SW480 (cell line): ENCODE measurements at places on chromosomes 2 and 18.

DNA sequence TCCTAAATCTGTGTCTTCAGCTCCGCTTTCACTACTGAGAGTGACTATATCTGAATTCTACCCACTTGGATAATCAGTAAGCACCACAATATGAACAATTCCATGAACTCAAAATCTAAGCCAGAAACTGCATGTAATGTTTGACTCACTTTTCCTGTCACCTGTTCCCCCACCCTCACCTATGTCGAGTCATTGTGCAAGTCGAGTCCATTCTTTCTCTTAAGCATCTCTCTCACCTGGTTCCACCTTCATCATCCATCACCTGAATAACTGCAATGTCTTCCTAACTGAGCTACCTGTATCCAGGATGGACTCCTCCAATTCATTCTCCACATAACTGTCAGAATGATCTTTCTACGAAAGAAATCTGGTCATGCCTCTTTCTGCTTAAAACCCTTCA, 58.2 kb downstream of the PPP1R1C start:
- DNase-seq: no peak

- no peak for DNase-seq
Observed at GRCh38 chr2:171521361-171522051, 768 bp upstream of the CYBRD1 start.

GRCh38 chr2:133438848-133439564, 129.3 kb downstream of the NCKAP5 start:
- DNase-seq: no peak

- no peak for DNase-seq
Observed at GRCh38 chr2:119416299-119416923, 15.2 kb upstream of the TMEM37 start.

- no peak for DNase-seq
Observed at GRCh38 chr2:66101206-66101605, 333.7 kb upstream of the MEIS1 start.

DNA sequence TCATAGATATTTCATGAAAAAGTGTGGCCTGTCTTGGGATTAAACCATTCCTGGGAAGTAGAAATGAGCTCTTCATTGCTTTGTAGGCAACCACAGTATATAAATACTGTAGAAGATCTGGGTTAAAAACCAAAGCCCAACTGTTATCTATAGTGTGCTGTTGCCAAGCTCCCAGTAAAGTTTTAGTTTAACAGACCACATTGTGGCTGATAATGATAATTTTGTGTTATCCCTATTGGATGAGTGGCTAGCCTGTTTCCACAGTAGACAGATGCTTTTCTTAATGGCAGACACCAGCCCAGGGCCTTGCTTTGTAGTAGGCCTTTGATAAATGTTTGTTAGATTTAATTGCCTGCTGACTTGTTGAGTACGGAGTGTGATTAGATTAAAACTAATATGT, 52.1 kb downstream of the FMNL2 start:
- DNase-seq: no peak

GRCh38 chr2:234957834-234958135, 6.0 kb downstream of the SH3BP4 start:
- DNase-seq: no peak

- DNase-seq: no peak
Observed at GRCh38 chr2:22153931-22154613, 1030.3 kb downstream of the TDRD15 start.

DNA sequence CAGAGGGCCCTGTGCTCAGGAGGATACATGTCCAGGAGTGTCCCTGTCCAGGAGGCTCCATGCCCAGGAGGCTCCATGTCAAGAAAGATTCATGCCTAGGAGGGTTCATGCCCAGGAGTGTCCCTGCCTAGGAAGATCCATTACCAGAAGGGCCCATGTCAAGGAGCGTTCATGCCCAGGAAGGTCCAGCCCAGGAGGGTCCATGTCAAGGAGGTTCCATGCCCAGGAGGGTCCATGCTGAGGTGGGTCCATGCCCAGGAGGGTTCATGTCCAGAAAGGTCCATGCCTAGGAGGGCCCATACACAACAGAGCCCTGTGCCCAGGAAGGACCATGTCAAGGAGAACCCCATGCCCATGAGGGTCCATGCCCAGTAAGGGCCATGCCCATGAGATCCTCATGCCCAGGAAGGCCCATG, 7.0 kb downstream of the GPR35 start:
- DNase-seq: no peak

- no peak for DNase-seq
Observed at GRCh38 chr2:30705056-30705455, 102.2 kb downstream of the CAPN13 start.

- no peak for DNase-seq
Observed at GRCh38 chr2:33130544-33130943, 183.8 kb downstream of the LTBP1 start.

- DNase-seq: no peak
Observed at GRCh38 chr2:215968499-215968898, 44.9 kb downstream of the MREG start.

DNA sequence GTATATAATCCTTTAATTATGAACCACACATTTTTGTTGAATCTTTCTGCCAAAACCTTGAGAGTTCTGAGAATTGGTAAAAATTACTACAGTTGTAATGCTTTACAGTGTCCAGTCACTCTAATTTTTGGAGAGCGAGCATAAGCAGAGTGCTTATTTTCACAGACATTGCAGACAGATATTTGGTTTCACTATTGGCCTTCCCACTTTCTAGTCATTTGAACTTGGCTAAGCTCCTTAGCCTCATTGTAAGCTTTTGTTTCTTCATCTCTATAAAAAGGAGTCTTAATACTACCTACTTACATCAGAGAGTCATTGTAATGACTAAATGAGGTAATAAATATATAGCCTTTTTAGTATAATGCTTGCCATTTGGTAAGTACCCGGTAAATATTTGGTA, 80.4 kb downstream of the LCLAT1 start:
- no peak for DNase-seq

GRCh38 chr2:188338463-188338862, 46.8 kb downstream of the GULP1 start:
- DNase-seq: no peak

GRCh38 chr2:209499069-209499468, 75.2 kb downstream of the MAP2 start:
- DNase-seq: no peak

GRCh38 chr18:69691008-69691760, 256.5 kb downstream of the CD226 start:
- DNase-seq: no peak

DNA sequence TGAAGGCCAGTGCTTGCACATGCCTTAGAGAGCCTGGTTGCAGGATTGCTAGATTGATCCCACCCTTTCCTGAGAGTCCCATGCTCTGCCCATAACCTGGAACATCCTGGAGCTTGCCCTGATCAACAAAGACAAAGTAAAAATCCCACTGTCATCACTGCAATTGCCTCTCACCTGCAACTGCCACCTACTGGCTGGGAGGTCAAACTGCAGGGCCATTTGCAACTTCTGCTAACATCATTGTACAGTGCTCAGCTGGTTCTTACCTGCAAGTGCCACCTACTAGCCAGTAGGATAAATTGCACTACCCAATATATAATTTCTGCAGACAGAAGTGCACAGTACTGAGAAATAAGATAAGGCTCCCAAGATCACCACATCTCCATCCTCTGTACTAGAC, 947.5 kb downstream of the CPS1 start:
- no peak for DNase-seq

DNA sequence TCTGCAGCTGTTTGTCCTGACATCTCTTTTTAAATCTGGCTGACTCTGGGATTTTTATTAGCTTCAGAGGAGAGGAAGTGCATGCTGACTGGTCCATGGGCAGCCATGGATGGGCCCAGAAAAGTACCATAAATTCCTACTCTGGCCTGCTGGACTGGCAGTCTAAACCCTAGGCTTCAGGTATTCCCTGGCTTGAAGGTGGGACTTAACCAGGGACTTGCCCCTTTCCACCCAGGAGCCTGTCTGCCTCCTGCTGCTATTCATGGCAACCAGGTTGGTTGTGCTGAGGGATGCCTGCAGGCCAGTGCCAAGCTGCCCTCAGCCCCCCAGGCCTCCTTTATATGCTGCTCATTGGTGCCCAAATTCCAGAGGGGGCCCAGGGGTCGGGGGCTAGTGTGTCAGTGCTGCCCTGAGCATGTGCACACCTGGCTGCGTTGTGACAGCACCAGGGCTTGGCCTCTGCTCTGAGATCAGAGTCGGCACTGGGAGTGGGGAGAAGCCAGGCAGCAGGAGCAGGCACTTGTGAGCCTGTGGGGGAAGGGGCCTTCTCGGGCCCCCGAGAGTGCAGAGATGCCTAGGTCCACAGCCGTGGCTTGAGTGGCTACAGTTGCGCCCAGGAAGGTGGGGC, 195.7 kb upstream of the TFPI start:
- no peak for DNase-seq

- DNase-seq: no peak
Observed at GRCh38 chr18:13483316-13484270, 242.8 kb downstream of the FAM210A start.

DNA sequence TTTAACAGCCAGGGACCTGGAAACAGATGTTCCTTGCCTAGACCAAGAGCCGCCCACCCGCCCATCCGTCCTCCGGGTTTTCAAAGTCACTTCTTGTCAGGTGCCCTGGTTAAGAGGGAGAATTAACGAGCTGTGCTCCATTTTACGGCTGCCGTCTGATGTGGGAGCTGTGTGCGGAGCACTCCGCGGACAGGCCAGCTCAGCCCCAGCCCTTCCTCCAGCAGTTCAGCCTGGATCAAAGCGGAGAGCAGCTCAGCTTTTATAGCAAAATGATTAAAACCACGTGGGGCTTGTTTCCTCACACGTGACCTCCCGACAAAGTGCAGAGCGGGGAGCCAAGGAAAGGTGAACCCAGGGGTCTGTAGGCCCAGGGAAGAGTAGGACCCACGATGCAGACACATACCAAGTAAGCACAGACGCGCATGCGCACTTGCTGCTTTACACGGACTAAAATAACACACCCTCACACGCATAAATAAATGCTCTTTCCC, 46.1 kb upstream of the PKDCC start:
- no peak for DNase-seq

DNA sequence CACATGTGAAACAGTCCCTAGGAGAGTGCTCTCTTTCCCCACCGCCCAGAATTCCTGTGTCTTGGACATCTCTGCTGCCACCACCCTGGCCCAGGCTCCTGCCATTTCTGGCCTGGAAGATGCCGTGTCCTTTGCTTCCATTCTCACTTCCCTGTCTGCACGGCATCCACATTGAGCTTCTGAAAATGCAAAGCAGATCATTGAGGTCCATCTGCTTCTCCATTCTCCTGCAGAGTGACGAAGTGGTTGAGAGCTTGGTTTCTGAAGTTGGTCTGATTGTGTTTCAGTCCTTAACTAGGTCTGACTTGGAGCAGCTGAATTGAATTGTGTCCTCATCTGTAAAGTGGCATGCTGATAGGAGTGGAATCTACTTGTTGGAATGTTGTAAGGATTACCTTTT, 98.7 kb upstream of the MGAT5 start:
- DNase-seq: no peak

GRCh38 chr2:101401326-101401665, 14.0 kb upstream of the CREG2 start:
- DNase-seq: no peak

GRCh38 chr2:196758474-196759377, 40.8 kb downstream of the GTF3C3 start:
- peak; percentile 8 for DNase-seq

DNA sequence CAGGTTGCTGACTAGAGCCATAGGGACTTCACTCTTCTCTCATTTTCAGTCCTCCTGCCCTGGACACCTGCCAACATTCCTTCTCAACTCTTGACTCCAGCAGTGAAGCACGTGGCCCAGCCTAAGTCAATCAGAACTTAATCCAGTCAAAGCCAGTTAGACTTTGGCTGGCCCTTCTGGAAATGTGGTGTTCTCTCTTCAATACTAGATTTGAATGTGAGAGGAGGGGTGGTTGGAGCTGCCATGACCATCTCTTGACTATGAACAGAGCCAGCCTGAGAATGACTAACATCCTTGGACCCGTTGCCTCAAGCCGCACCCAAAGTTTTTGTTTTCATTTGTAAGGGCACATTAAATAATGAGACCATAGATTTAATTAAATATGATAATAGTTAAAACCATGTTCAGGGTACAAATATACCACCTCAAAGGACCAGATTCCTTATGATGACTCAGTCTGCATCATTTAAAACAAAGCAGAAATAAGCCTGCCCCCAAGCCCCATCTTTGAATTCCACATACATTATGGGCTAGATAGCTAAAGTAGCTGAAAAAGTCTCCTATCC, 49.7 kb upstream of the RASGRP3 start:
- peak; percentile 31 for DNase-seq

DNA sequence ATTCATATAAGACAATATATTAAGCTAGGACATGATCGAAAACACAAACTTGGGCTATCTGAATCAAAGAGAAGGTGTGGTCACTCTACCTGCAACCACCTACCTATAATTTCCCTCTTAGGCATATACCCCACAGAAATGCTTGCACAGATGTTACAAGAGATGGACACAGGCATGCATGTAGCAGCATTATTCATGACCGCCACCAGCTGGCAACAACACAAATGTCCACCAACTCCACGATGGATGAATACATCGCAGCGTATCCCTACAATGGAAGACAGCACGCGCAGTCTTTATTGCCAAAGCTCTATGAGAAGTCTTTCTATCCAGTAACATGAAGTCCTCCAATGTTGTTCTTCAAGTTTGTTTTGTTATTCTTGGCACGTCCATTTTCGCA, 90.8 kb downstream of the ARL4C start:
- DNase-seq: no peak

GRCh38 chr2:11254100-11254536, 90.3 kb downstream of the ROCK2 start:
- DNase-seq: peak; percentile 20

- DNase-seq: no peak
Observed at GRCh38 chr2:20925265-20925889, 102.5 kb upstream of the LDAH start.

DNA sequence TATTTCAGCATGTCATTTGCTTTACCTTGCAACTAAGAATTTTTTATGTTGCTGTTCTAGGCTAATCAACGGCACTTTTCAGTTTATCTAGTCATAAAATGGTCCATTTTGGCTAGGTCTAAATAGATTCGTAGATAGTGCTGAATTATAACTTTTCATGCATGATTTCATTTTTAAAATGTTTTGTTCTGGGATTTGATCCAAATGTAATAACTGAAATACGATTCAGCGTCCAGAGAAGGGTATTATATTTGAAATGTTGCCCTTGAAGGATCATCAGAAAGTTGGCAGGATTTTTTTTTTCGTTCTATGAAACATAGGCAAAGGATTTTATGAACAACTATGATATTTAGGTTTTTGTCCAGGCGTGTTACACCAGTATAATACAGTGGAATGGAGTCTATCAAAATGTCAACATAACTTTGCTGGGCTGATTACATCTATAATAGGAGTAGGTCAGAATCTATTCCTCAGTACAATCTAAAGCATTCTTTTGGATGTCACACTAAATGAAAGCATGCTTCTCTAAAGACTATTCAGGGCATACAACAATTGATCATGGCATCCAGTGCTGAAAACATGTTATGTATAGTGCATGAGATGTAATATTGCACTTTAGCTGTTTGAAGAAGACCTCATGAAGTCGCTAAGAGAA, 24.8 kb downstream of the TTC27 start:
- no peak for DNase-seq

GRCh38 chr2:35960596-35960995, 395.0 kb upstream of the CRIM1 start:
- no peak for DNase-seq
